Upper lobe of left lung (tissue), 6 donors: ENCODE measurements at places on chromosomes 1 and 21. TPM values are rescaled to one million over a fixed set of nuclear protein-coding genes. Genes with fewer than 3 reads are reported as not detected.

C1orf141 gene
- not detected for total RNA-seq

ITLN1 gene
- total RNA-seq, result 2.2 TPM

ESRRG gene
- total RNA-seq, result 3.2 TPM

AADACL4 gene
- not detected for total RNA-seq

SEMA6C gene
- 8.3 TPM for total RNA-seq

NR1I3 gene
- total RNA-seq, result not detected

CELSR2 gene
- 5.9 TPM for total RNA-seq

CSF3R gene
- 246 TPM for total RNA-seq

MEGF6 gene
- 89.1 TPM for total RNA-seq

FALEC gene
- 4.2 TPM for total RNA-seq

TPTE gene
- not detected for total RNA-seq

TLCD4 gene
- 17.3 TPM for total RNA-seq

OR14K1 gene
- not detected for total RNA-seq

CLCNKB gene
- total RNA-seq, result 0.46 TPM

ZYG11B gene
- total RNA-seq, result 23.0 TPM

GRCh38 chr1:216894494-216894893 lies 171.3 kb upstream of the ESRRG start:
- no peak for DNase-seq

GRCh38 chr1:20733360-20733975 lies 965 bp upstream of the SH2D5 start:
- no peak for DNase-seq

DNA sequence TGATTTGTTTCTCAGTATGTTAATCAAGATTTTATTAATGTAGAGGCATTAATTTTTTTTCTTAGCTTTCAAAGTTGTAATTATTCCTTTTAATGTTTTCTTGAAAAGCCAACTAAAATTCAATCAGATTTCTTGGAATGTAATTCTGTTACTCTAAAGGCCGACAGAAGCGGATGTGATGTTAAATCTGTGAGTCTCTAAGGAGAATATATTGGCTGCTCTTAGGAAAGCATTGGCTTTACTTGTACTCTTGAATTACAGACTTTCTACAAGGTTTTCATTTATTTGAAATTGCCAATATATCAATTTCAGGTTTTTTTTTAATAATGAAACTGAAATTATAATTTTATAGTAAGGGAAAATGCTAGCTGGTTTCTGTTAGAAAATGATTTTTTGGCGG lies 29.2 kb downstream of the RRP15 start:
- no peak for DNase-seq

- DNase-seq, result no peak
These were observed 437.7 kb upstream of the OLFM3 start for GRCh38 chr1:102434421-102434820.

DNA sequence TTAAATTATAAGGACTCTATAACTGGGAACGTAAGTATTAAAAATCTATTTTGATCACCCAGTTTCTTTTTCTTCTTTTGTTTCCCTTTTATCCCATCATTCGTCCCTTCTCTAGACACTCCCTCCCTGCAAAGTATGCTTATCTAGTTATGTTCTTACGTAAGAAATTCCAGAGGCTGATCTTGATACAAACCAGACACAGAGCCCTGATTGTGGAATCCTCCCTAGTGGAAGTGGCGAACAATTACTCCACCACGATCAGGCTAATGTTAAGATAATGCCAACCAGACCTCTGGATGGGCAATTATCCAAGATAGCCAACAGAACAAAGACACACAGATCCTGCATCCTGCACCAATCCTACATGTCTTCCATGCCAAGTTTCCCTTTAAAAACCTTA lies 1557.4 kb downstream of the PLA2G4A start:
- no peak for DNase-seq

GRCh38 chr1:57678138-57678537 lies 254.3 kb upstream of the DAB1 start:
- DNase-seq, result no peak

DNA sequence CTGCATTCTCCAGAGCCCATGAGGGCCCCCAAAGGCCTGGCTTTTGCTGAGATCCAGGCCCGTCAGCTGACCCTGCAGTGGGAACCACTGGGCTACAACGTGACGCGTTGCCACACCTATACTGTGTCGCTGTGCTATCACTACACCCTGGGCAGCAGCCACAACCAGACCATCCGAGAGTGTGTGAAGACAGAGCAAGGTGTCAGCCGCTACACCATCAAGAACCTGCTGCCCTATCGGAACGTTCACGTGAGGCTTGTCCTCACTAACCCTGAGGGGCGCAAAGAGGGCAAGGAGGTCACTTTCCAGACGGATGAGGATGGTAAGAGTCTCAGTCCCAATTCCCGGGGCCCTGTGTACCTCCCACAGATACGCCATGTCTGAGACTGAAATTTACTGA lies 39.1 kb downstream of the PTPRU start:
- DNase-seq, result no peak

DNA sequence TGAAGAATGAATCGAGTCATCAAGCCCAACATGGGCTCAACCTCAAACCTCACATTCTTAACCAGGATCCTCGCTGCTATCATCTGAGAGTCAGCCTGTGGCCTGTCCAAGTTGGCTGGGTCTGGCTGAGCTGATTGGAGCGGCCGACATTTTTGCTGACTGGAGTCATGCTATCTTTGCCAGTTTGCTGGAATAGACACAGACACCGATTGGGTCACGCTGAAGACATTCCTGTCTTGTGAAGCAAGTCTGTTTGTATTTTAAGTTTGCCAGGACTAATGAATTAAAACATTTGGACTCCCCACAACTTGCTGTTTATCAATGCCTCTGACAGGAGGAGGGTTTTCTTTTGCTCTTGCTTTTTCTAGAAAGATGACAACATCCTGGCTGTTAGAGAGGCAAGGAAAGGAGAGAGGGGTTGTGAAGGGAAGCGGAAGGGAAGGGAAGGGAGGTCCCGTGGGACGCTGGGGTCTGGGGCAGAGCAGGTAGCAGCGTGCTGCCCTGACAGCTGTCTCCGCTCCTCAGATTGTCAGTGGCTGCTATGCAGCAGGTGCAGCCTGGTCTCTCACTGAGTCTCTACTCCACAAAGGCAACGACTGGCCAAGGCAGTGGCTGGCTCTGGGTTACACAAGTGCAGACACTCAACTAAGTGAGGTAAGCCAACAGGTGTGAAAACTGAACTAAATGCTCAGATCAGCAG lies at the start of gene MAP3K7CL:
MAP3K7CL (plus strand) TSS at position 375 of the 700 bp plus-strand sequence. CDS start 2,701 bp downstream, outside the sequence.
- peak; percentile 24 for DNase-seq

DNA sequence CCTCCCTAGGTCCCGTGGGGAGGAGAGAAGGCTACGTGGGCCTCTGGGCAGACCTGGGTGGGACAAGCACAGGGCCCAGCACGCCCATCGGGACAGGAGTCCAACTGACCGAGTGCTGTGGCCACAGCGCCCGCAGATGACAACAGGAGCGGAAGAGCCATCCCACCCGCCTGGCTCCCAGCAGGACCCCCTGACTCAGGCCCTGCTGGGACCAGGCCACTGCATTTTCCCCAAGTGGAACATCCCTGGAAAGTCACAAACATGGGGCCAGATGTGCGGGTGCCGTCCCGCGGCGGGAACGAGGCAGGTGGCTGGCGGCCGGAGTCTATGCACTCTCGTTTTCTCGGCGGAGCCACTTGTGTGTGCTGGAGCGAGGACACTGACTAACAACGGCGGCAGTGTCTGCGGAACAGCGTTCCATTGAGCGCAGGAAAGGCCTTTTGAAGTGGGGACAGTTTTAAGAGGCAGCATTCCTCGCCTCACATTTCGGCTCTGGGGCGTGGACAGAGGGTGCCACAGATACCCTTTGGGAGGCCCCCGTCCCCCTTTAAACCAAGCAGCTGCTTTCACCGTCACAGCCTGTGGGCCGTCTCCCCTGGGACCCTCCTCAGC lies 93.7 kb upstream of the ARHGEF16 start:
- DNase-seq, result peak; percentile 75

- DNase-seq, result no peak
These were observed 1.0 kb upstream of the EPS15 start for GRCh38 chr1:51519865-51520699.

GRCh38 chr21:46097336-46098293 lies at the start of gene COL6A2:
Gene COL6A2 (plus strand): TSS chr21:46098112.
- DNase-seq, result peak; percentile 46

DNA sequence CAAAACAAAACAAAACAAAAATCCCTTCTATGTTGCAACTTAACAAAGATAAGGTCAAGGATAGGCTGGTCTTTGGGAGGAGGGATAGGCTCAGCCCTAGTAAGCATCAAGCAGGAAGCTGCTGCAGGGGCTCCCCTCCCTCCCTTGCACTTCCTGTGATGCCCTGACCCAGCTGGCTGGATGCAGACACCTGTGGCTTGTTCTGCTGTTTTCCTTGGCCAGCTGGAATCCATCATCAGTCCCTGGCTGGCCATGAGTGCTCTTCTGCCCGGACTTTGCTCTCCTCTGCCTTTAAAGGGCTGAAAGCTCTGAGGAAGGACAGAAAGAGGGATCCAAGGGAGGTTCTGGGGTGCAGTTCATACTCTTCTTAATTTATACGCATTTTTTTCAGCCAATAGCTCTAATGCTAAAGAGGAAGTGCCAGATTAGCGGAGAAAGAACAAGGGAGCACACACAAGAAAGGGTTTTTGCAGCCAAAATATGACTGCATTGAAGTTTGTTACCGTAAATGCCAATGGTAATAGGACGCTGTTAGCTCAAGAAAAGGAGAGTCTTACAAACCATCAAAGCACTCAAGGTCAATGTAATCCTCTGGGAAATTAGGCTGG lies 19.9 kb upstream of the UBE2U start:
- DNase-seq, result no peak

DNA sequence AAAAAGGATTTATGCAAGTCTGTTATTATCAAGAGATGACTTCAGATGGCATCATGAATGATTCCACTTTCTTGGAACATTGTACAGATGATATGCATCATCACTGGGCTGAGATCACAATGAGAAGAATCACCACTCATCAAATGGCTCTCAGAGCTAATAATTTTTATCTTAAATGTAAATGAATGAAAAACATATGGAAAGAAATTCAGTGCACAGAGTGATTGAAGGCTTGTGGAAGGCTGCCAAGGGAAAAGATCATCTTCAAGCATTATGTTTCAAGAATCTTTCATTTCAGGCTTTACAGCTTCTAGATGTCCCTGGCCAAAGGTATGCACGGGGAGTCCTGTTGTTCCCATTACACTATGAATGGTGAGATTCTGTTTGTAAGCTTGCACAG lies 955.7 kb downstream of the TTLL7 start:
- no peak for DNase-seq

- no peak for DNase-seq
These were observed 598.1 kb downstream of the NPHP4 start for GRCh38 chr1:5394111-5394510.

GRCh38 chr1:179079113-179079761 lies 2.6 kb upstream of the TOR3A start:
- no peak for DNase-seq

- DNase-seq, result no peak
These were observed 270.7 kb upstream of the RUNX1 start for GRCh38 chr21:35319684-35320283.

GRCh38 chr1:27872802-27873551 lies 633 bp downstream of the THEMIS2 start:
- DNase-seq, result no peak

GRCh38 chr1:226414098-226414698 lies 6.3 kb upstream of the PARP1 start:
- peak; percentile 8 for DNase-seq

- no peak for DNase-seq
These were observed 35.1 kb downstream of the TNFSF18 start for GRCh38 chr1:173015629-173016028.
